ENCODE measurements at places on chromosomes 5 and 9.

GRCh38 chr9:14693251-14693861, at the start of gene ZDHHC21:
Gene ZDHHC21 (minus strand): TSS chr9:14693432. CDS start chr9:14674340, 19,092 bp downstream.
- peak; percentile 73 for DNase-seq

DNA sequence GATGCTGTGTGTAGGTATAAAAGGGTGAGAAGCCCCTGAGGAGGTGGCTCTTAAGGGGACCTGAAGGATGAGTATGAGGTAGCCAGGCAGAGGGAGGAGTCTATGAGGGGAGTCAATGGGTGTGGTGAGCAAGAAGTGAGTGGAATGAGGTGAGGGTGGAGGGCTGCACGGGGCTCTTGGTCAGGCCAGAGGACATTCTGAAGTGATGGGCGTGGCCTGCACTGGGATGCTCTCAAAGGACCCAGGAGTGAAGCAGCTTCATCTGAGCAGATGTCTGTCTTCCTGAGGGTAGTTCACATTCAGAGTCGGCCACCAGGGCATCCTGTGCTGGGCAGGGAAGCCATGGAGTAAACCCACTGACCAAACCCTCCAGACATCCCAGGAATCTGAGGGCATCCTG, 45.1 kb upstream of the SAP30L start:
- no peak for DNase-seq

DNA sequence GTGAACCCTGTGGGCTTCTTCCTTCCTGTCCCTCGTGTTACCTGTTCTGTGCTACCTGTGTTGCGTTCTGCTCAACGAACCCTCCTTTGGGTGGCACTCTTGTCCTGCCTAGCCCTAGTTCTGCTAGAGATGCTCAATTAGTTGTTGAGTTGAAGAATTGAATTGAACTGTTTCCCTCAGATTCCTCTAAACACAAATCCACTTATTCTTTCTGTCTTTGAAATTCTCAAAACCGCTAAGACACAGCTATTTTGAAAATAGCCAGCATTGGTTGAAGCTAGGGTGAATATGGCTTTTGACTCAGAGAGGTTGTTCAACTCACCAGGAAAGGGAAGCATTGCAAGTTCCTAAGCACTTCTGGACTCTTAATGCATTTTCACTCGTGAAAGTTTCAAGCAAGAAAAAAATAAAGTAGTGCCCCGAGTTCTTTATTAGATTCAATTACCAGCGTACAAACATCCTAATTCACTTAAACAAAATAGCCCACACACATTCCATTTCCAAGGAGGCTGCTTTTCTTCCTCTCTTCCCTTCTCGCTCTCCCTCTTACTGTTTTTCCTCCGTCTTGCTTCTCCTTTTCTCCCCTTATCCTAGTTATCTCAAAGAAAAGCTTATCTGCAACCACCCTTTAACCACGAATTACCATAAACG, 642 bp upstream of the ITGA1 start:
- DNase-seq = peak; percentile 21

- DNase-seq = no peak
Observed at GRCh38 chr9:90029386-90029785, 424.6 kb downstream of the GADD45G start.

Data from NCI-H2081 (cell line).